Stimulated activated CD4-positive, alpha-beta T cell treated with anti-CD3 and anti-CD28 coated beads, Interleukin-4, amount 100 ng/mL, for 1 hour (primary cell): ENCODE measurements at places on chromosomes 5 and 9.
A peak's percentile ranks its signal among the peaks of the same experiment; 100 is the strongest.

DNA sequence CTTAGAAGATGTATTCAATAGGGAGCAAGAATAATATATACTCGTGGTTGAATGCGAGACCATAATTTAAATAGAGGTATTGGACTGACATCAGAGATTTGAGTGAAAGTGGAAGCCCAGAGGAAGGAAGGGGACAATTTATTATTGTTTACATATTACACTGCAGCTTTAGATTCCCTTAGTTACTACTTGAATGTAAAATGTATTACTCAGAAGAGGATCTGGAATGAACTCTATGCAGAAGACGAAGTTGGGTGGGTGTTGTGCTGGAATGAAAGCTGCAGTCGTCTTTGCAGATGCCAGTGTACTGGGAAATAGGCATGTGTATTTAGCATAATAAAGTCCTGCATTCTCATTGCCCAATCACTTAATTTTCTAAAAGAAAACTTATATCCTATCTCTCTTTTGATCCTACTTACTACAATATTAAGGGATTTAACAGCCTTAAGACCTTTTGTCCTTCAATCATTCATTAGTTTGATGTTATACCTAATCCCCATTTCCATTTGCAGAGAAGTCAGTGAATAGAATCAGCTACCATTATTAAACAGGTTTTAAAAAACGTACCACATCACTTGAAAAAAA, 570.7 kb upstream of the WWC1 start:
- no peak for DNase-seq

DNA sequence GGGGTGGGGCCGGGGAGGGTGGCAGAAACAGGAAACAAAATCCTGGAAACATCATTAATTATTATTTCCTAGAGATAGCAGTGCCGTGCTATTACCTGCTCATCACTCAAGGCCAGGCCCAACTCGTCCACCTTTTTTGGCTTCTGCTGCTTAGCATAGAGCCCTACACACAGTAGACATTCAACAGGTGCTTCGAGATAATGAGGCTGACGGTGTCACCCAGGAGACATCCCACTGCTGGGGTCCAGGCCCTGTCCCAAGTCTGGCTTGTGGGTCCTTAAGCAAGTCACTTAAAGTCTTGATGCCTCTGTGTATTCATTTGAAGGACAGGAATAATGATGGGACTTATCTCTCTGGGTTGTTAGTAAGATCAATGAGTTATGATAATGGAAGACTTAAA, 506.6 kb downstream of the BNC2 start:
- DNase-seq, result no peak

DNA sequence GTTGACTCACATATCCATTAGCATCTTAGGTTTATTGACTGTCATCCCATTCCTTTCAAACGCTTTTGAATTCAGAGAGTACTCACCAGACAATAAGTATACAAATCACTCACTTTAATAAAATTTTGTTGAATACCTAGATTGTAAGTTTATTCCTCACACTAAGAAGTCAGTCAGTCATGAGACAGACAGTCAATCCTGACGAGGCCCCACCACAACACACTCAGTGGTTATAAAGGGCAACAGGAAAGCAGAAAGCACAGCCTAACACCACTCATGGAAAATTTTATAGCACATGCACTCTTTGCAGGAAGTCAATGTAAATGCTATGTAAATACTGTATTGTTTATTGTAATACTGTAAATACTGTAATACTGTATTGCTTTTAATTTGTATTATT, 176.3 kb upstream of the PTGER4 start:
- no peak for DNase-seq

DNA sequence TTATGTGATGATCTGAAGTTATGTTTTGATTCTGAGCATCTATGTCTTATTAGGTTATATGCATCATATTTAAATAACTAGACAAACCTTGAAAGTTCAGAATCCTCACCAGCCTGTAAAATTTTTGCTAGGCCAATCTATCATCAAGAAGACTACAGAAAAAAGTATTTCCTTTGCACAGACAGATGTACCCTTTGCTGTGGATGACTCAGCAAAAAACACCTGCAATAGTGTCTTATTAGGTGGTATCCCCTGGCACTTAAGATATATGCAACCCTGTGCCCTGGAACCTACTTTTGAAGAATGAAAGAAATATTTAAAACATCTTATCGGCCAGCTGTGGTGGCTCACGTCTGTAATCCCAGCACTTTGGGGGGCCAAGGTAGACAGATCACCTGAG, 130.6 kb downstream of the SLF1 start:
- DNase-seq, result no peak

- DNase-seq, result peak; percentile 72
These were observed 6.3 kb upstream of the MXD3 start for GRCh38 chr5:177317959-177318377.

DNA sequence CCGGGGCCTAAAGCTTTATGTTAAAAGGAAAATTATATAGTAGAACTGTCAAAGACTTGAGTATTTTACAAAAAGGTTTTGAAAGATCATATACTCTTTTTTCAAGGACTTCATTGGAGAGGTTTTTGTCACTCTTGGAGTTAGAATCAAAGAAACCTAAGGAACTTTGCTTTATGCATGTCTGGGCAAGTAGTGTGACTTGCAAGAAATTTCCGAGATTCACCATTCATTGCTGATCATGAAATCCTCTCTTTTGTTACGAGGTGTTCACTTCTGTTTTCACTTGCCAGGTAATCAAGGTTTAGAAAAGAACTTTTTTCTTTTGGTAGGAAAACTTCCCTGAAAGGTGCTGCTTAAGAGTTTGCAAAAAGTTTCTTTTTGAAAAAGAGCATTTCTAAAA, 64.8 kb downstream of the NUP214 start:
- no peak for DNase-seq
